ENCODE measurements at places on chromosomes 3 and 15.

GRCh38 chr3:96331341-96331740 is 483.1 kb upstream of the EPHA6 start:
- DNase-seq: no peak

DNA sequence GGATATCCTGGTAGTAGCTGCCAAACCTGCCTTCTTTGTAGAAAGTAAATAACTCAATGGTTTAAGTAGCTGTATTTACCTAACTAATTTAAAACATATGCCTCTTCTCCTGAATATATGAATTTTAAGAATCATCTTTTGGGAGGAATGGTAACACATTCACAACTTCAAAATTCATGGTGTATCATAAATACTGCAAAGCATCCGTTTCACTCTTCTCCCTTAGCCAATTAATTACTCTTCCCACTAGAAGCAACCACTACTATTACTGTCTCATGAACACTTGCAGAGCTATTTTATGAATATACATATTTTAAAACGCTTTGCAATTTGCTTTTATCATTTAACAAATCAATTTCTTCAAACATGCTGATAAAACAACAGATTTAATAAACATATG is 59.0 kb upstream of the USP50 start:
- no peak for DNase-seq

- DNase-seq: no peak
Observed at GRCh38 chr3:137692803-137693431, 71.2 kb upstream of the SOX14 start.

DNA sequence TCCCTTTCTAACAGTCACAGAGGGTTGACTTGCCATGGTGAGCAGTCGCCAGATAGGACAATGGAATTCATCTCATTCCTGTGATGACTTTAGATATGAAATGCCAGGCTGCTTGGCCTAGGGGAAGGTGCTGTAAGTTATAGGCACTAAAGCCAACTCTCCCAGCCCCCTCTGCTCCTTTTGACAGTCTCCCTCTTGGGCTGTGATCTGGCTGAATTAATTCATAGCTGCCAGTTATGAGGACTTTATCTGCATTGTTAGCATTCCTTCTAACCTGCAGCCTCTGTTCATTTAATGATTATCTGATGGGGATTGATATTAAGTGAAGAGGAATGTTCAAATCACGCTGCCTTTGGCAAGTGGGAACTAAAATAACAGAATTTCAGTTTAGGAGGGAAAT is 427.1 kb upstream of the RASGRP1 start:
- no peak for DNase-seq

GRCh38 chr15:100310513-100311153 is 31.1 kb downstream of the ADAMTS17 start:
- no peak for DNase-seq

Measured in lower lobe of right lung (tissue), 2 donors.